HT1080 (cell line): ENCODE measurements at places on chromosomes 12 and 14. TPM values are rescaled to one million over a fixed set of nuclear protein-coding genes. Genes with fewer than 3 reads are reported as not detected.
A peak's percentile ranks its signal among the peaks of the same experiment; 100 is the strongest.

- DNase-seq = no peak
These were observed 85.4 kb upstream of the SOX5 start for GRCh38 chr12:24034894-24035293.

GRCh38 chr12:67994046-67994445 lies 4.8 kb downstream of the IFNG-AS1 start:
- DNase-seq = no peak

- peak; percentile 19 for DNase-seq
These were observed 67.8 kb upstream of the CAPRIN2 start for GRCh38 chr12:30822385-30823155.

Gene LRP1-AS
- total RNA-seq = not detected in 2 replicates

Gene PZP
- total RNA-seq = not detected in 2 replicates

DNA sequence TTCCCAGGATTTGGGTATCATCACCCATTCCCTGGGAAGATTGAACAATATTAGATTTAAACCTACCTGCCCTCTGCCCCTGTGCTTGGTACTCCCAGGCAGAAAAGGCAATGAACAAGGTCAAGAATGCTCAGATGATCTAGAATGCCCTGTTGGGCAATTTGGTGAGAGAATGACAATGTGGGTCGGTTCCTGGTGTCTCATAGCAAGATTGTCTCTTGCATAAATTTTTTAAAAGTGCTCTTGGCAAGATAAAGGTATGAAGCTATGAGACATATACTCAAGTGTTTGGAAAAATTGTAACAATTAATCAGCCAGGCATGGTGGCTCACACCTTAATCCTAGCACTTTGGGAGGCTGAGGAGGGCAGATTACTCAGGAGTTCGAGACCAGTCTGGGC lies 86.0 kb upstream of the OTX2 start:
- DNase-seq = no peak

DNA sequence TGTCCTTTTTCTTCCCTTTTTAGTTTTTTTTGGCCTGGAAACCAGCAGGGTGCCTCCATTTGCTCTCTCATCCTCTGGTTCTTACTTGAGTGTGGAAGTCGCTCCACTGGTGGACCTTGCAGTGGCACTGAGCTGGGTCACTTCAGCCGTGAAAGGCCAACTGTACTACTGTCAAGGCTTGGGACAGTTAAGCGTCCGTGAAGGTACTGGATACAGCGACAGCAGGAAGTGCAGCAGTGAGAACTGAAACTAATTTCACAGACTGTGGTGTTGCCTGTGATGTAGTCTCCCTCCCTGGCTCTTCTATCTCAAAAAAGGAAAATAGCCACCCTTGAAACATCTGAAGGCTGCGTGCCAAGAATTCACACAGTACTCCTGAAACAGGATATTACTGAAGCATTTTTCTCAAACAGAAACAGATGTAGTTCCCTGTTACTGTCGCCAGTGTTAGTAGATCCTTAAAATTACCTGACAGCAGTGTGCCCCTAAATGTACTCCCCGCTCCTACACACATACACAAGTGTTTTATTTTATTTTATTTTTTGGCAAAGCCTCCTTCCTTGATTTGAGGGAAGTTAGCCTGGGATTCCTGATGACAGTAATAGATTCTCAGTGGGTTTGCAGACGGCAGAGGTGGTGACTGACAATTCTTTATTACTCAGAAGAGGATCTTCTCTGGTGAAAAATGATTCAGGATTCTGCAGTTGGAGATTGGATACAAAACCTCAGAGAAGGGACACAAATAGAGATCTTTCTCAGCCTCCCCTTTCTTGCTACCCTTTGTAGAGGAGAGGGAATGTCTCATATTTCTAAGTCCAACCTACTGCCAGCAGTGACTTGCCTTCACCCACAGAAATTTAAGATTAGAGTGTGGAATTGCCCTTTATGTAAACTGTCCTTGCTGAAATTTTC lies 4.4 kb downstream of the SUSD6 start:
- peak; percentile 62 for DNase-seq

Gene FGF6
- not detected in 2 replicates for total RNA-seq

- DNase-seq = no peak
These were observed 19.4 kb downstream of the AEBP2 start for GRCh38 chr12:19458733-19459132.
